SHP77 treated with DMSO at 0.1 percent for 48 hours (cell line): ENCODE measurements at places on chromosomes 4 and X.

DNA sequence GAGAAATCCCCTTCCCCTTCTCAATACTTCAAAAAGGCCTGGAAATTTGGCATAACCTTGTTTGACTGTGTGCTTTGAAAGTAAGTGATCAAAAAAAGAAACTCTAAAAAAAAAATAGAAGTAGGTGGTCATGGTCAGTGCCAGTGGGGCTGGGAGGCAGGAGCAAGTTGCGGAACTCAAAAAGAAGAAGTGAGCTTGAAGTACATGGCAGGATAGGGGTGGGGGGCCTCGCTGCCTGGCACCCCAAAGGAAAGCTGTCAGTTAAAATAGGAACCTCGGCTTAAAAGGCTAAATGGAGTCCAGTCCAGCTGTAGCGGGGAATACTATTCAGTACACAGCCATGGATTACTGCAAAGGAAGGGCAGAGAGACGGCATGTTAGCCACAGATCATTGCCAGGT lies 12.2 kb upstream of the NKRF start:
- DNase-seq: no peak

- DNase-seq: no peak
Measured at GRCh38 chr4:98411731-98412130, 150.5 kb downstream of the RAP1GDS1 start.

GRCh38 chr4:38237139-38237538 lies 276.9 kb downstream of the PTTG2 start:
- DNase-seq: no peak

DNA sequence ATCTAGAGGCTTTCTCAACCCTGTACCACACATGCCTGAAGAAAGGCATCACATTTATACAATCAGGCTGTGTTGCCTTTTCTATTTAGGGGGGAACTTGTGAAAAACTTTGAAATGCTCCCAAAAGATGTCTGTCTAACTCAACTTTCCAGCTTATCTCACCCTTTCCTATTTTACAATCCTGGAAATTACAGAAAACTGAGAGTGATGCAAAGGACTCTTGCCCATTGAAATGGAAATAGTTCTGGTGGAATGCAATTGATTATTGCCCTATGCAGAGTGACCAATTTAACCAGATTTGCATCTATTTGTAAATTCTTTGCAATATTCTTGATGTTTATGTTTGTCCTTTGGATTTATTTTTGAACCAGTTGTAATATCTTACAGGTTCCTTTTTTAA lies 77.3 kb downstream of the GALNT7 start:
- no peak for DNase-seq
